Stimulated activated CD8-positive, alpha-beta memory T cell treated with anti-CD3 and anti-CD28 coated beads, Interleukin-4, amount 100 ng/mL, for 24 hours (primary cell): ENCODE measurements at places on chromosomes 11 and 22.

DNA sequence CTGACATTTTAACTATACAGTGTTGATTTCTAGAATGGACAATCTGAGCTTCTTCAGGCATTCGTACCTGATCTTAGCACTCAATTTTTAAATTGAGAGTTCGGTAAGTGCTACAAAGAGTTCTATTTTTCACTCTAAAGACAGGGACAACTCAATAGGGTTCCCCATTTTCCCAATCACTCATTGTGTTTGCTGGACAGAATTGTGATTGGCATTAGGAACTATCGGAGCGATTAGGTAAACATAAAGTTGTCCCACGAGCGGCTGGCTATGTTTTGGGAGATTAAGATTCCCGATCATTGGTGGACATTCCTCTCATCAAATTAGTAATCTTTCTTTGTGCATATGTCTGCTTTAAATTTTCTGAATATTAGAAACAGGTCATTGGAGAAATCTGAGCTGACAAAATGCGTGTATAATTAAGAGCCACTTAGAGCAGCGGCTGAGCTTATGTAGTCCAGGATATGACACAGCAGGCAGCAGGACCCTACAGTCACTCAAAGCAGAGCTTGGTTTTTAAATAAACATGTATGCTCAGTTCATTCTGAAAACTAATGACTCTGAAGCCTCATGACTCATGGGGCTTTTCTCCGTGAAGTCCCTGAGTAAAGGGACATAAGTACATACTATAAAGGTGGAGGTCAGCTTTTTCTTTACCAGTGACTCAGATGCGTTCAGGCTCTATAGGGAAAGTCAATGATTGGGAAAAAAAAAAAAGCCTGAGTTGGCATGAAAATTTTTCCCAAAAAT is 109.4 kb downstream of the GRIA4 start:
- no peak for DNase-seq

DNA sequence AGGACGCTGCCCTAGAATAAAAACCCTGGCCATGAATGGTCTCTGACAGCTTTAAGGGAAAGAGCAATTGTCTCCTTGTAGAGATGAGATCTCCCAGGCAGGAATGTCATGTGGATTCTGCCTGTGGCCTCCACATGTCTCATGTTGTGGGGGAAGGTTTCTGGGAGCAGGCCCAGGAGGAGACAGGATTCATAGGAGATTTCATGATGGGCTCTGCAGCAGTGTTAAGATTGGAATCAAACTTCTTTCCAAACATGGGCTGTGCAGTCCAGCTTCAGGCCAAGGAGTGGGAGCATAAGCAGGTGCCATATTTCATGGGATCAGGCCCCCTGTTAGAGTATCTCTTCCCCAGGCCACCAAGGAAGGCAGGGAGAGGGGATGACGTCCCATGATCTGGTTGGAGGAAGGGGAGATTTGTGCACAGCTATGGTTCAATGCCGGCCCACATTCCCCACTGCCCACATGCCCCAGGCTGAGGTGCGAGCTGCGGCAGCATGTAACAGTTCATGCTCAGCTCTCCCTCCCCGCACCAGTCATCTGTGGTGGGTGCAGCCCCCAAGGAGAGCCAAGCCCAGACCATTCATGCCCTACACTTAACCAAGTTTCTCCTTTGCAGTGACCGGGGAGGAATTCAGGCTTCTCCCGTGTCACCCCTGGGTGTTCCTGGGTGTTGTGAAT is 42.5 kb downstream of the LMO1 start:
- DNase-seq = no peak

GRCh38 chr11:117606790-117607189 is 190.2 kb downstream of the DSCAML1 start:
- no peak for DNase-seq

DNA sequence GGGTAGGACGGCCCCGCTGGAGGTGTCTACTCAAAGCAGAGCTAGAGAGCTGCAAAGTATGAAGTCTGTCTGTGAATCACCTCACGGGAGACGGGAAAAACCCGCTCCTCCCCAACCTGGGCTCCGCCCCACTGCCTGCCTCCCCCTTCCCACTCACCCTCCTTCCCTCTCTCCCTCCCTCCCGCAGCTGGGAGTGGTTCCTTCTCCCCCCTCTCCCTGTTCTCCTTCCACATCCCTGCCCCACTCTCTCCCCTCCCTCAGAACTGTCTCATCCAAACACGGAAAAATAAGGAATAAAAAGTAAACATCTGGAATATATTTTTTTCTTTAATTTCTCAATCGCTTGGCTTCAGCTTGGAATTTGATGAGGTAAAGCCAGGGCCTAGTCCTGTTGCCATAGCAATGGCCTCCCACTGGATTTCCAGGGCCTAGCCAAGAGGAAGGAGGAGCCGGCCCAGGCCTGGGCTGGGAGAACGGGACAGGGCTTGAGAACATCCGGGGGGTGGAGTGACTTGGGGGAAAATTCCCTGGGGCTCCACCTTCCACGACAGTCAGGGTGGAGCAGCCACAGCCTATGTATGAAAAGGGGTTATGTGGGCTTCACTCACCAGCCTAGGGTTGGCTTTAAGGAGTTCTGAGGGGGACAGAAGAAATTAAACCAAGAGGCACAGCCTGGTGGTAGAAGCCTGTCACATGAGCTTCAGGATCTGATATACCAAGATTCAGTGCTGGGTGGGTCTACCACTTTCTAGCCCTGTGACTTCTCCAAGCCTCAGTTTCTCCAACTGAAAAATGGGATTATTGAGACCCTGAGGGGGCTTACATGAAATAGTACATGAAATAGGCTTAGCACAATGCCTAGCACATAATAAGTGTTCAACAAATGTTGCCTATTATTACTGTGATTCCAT is 2.2 kb downstream of the TNKS1BP1 start:
- no peak for DNase-seq

GRCh38 chr11:120622189-120622875 is 110.8 kb downstream of the GRIK4 start:
- DNase-seq = no peak

GRCh38 chr11:76369406-76369805 is 11.5 kb downstream of the THAP12 start:
- no peak for DNase-seq

DNA sequence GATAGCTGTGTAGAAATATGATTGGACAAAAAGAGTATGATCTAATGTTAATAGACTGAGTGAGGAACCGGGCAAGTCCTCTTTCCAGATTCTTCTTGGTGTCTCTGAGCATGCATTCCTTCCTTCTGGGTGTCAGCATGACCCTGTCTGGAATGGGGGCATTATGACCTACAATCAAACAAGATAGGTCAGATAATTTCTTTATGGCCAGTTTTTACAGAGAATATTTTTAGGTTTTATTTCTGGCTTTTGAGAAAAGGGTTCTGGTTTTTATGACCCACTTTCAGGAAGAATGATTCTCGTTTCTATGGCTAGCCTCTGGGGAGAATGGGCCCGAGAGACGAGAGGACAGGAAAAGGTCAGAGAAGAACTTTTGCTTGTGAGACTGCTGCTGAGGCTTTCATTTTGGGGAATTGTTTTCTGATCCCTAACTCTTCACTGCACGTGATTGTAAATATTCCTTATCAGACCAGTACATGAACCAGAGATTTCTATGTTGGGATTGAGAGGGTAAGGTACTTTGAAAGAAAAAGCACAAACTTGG is 383.8 kb downstream of the AASDHPPT start:
- no peak for DNase-seq

- DNase-seq = peak; percentile 75
These were observed 36.9 kb upstream of the GNB1L start for GRCh38 chr22:19891317-19892256.

DNA sequence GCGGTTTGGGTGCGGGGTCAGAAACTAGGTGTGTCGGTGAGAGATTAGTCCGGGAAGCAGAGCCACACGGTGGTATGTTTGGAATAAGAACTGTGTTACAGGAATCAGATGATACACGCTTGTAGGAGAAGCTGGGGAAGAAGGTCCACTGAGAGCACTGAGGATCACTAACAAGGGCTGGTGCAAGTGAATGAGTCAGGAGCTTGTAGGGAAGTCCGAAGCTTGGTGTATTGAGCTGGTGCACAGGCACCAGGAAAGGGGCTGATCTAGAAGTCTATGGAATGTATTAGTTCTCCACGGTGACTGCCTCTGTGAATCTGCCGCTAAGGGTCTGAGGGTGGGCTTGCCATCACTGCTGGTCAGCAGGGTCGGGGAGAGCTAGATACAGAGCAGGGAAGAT is 18.8 kb upstream of the GRK3 start:
- DNase-seq = no peak

GRCh38 chr11:9565822-9566560 is 7.5 kb upstream of the WEE1 start:
- no peak for DNase-seq

DNA sequence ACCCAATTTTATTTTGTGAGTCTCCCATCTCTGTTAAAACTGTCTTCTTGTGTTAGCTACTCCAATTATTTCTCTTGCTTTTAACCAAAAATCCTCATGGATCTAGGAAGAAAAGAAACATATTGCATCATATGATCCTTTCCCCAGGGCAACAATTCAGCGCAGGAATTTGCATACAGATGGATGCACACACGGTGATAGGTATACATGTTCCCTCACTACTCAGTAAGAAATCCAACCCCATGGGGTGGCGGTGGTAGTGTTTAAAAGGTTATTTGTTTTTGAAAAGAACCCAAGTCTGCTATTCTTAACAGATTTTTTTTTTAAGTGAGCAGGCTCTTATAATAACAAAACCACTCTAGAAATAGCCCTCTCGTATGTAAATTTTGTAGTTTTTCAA is 4.2 kb upstream of the SYN3 start:
- no peak for DNase-seq

- DNase-seq = no peak
These were observed 113.8 kb downstream of the NECTIN1 start for GRCh38 chr11:119615003-119615881.

- DNase-seq = no peak
These were observed 234.9 kb upstream of the POU2AF2 start for GRCh38 chr11:111010391-111011274.

DNA sequence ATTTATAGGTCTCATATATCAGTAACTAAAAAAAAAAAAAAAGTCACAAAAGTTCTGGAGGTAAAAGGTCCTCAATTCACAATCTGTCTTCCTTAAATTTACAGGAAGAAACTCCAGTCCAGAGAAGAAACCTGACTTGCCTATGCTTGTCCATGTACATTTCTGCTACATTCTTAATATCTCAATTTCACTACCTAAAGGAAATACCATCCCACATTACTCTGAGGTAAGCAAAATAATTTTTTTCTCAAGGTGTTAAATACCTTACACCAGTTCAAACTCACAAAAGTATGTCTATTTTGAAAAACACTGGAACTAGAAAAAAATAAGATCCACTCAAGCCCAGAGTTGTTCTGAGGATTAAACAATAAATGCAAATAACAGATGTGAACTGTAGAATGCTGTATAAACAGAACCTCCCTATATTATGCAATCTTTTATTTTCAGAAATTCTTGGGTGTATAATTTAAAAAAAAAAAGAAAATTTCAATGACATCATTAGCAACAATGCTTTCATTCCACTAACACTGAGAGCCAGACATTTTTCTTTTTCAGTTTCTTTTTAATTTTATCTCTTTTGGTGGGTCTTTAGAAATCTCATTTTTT is 49.9 kb upstream of the GDPD4 start:
- DNase-seq = no peak

DNA sequence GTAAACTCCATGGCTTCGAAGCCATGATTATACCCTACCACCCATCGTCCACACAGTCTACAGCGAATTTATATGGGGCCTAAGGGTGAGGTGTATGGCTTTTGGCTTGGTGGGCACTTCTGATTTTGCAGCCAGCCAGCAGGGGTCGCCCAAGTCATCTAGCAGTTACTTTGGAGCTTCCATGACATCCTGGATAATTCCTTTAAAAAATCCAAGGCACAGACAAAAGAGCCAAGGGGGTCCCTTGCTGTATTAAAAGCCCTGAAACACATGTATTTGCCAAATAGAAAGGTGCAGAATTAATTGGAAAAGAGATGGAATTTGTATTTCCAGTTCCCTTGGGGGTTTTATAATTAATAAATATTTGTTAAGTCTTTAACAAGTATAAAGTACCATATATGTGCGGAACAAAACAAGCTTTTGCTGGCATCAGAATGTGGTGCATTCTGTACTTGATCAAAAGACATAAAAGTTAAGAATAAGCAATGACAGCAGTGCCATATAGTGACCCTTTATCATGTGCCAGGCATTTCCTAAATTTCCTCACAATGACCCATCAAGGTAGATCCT is 132.8 kb upstream of the PITPNB start:
- DNase-seq = peak; percentile 16

- DNase-seq = no peak
These were observed 40.0 kb downstream of the AMBRA1 start for GRCh38 chr11:46553814-46554212.

DNA sequence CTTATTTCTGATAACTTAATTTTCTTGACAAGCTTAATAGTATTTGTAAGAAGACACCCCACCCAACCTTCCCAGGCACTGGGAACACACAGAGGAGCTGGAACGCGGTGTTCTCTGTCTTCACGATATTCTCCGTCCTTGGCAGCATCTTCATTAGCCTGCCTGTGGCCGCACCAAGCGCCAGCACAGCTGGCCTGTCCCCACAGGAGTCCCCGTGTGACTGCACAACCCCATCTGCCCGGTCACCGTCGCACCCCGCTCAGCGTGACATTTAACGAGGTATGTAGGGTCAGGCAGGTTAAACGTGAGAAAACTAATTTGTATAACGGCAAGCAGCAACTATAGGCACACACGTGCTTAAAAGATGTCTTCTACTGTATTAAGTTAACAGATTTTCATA is 293.3 kb downstream of the BRD1 start:
- DNase-seq = no peak

GRCh38 chr11:1488575-1489180 is 2.1 kb upstream of the MOB2 start:
- no peak for DNase-seq

DNA sequence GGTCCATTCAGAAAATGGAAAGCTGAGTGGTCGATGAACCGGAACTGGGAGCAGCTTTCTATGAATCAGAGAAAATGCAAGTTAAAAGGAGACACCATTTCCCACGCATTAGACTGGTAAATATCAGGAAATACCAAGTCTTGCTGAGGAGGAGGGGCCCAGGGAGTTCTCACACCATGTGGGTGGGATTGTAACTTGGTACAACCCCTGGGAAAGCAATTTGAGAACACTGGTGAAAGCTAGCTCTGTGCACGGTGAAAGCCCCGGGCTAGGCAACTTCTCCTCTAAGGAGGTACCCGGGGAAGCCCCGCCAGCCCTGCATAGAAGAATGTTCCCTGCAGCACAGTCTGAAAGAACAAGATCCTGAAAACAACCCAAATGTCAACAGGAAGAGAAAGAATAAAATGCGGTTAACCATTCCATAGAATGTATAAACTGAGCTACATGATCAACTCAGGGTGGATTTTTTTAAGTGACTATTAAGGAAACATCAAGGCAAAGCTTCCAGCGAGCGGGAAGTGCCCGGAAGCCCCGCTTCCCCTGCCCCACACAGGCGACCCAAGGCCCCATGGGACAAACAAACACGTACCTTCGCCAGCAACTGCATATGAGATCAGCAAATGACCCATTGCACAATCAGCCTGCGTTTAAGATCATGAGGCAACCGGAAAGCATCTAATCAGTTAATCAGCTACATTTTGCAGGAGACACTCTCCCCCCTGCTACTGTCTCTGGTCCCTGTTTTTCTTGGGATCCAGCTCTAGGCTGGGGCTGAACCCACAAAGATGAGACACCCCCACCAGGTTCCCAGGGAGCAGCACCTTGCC is 11.3 kb downstream of the SHANK2 start:
- no peak for DNase-seq
